ENCODE measurements at places on chromosomes 13 and 19.

- DNase-seq, result no peak
Observed at GRCh38 chr13:44359983-44360375, 13.6 kb upstream of the SERP2 start.

DNA sequence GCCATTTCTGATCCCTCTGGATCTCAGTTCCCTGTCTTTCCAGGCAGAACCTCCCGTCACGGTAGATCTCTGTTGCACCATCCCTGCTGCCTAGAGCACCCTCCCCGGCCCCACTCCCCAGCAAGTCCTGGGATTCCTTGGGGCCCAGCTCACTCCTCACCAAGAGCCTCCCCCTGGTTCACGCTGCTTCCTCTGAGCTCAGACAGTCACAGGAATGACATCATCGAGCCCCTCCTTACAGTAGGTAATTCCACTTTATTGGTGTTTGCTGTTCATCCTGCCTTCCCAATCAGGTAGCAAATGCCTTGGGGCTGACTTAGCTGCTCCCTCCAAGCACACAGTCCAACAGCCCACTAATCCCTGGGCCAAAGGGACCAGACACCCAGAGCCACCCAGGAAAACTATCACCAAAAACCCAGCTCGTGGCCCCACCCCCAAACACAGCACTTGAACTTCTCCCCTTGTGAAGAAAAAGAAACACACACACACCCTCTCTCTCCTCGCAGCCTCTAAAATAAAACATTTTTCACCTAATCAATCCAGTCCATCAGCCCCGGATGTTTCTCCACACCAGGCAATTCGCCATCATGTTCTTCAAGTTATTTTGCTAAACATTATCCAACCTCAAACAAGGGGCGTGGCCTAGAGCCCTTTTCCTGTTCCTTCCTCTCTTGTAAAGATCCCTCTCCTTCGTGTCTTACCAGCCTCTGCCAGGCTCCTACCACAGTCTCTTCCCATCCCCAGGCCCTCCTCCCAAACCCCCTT, 2.5 kb downstream of the NAPA start:
- no peak for DNase-seq

GRCh38 chr13:108270442-108270841, 924 bp downstream of the TNFSF13B start:
- no peak for DNase-seq

- DNase-seq, result no peak
Observed at GRCh38 chr19:29606420-29606747, 301 bp downstream of the POP4 start.

GRCh38 chr13:23598369-23598768, 28.2 kb downstream of the TNFRSF19 start:
- DNase-seq, result no peak

DNA sequence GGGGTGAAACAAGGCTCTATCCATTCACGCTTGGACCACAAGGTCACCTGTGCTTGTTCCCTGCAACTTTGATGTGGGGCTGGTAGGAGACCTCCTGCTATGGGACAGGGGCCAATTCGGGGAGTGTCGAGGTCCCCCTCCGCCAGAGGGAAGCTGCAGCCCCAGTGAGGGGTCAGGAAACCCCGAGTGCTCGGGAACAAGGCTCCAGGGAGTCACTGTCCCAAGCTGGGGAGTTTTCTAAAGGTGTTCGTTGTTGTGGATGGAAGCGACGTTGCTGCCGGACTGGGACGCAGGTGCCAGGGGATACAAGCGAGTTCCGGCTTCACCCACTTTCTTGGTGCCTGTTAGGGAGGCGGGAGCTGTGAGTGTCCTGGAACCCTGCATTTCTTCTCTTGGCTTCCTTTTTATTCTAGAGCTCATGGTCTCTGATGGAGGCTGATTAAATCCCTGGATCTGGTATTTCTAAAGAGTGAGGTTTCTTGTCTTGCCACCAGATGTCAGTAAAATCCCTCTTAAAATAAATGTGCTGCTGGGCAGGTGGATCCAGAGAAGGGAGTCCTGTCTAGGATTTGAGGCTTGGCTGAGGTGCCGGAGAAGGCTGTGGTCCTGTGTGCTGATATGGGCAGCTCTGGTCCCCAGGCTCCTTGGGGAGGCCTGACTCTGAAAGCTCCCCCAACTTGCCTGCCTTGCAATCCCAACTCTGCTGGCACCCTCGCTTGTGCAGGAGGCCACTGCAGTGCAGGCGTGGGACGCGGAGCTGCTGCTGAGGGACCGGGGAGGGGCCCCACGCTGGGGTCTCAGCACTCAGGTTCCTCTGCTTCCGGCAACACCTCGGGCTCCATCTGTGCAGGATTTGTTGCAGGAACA, 153.9 kb downstream of the TEX29 start:
- no peak for DNase-seq

DNA sequence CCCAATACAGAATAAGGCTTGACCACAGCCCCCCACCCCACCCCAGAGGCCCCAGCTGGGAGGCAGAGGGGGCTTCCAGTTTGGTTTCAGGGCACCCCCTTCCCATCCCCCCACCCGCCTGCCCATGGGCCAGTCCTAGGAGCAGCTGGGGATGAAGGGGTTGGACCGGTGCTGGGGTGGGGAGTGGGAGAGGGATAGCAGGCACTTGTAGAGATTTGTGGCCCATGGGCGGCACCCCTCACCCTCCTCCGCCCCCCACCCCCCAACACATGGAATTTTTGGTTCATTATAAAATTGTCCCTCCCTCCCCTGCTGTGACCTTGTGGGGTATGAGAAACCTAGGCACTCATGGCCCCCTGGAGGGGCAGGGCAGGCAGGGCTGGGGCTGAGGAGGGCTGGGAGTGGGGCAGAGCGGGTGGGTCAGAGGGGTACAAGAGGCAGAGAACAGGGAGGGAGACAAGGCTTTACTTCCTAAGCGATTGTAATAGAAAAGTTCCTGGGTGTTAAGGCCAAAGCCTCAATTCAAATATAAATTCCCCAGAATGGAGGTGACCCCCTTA, 5.3 kb upstream of the GSK3A start:
- DNase-seq, result no peak

- DNase-seq, result no peak
Observed at GRCh38 chr19:29630655-29631054, 24.6 kb downstream of the POP4 start.

- no peak for DNase-seq
Observed at GRCh38 chr19:1717200-1717969, 35.9 kb upstream of the ONECUT3 start.

DNA sequence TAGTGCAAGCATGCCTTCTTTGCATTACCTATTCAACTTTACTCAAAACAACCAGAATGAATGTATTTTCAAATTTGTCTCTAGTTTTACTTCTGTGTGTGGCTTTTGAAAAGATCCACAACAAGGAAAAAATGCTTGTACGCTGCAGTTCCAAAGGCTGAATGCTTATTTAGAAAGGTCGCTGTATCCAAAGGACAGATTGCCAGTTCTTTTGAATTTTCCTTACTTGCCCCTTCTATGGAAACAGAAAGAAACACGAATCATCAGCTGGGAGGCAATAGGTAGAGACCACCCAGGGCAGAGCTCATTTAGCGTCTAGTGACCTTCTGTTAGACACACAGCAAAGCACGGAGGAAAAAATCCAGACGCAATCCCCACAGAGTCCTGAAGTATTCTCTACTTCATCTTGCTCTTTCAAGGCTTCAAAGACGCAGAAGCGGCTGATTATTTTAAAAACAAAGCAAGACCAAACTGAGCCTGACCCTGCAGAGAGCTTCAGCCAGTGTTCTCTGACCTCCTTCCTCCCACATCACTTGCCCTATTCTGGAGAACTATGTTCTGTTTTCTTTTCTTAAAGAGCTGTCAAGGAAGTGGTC, 674.6 kb upstream of the SGCG start:
- DNase-seq, result no peak

- no peak for DNase-seq
Observed at GRCh38 chr13:112615391-112615790, 27.4 kb upstream of the TUBGCP3 start.

DNA sequence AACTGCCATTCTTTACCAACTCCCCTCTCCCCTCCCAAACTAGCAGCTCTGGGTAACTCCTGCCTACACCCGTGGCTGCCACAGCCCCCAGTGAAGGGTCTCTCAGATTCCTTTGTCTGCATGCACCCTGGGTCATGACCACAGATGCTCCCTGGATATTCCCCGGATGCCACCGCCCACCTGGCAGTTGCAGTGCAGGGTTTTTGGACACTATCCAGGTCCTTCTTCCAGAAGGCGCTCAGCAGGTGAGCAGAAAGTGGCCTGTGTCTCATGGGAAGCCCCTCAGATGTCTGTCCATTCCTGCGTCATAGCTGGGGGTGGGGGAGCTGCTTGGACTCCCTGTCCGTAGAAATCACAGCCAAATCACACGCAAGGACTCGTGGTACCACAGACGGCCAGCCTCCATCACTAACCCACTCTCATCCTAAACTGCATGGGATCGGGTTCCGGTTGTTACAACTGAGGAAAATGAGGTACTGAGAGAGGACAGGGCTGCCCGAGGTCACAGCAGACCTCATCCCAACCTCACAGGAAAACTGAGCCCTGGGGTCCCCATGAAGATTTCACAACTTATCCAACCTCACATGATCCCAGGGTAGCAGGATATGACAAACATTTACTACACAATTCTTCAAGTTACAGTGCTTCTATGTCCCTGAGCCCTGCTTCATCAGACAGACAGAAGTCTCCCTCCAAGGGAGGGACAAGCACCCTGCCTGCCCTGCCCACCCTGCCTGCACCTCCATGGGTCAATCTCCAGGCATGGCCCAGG, 38.6 kb downstream of the ELL start:
- no peak for DNase-seq

GRCh38 chr19:50537769-50538230, 24.1 kb upstream of the ASPDH start:
- peak; percentile 65 for DNase-seq

DNA sequence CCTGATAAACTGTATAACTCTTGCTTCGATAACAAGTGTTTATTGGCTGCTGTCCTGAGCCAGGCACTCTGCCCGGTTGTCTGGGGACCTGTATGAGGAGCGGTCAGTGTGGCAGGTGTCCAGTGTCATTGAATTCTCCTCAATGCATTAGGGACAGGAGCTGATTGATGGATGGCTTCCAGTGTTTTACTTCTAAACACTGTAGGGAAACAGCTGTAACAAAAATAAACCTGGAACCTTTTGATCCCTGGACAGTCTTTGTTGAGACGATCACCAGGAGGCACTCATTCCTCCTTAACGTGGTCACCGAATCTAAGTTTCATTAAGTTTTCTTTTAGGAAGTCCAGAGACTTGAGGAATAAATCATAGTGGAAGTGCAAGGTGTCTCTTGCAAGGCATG, 17.9 kb downstream of the UBAC2 start:
- no peak for DNase-seq

DNA sequence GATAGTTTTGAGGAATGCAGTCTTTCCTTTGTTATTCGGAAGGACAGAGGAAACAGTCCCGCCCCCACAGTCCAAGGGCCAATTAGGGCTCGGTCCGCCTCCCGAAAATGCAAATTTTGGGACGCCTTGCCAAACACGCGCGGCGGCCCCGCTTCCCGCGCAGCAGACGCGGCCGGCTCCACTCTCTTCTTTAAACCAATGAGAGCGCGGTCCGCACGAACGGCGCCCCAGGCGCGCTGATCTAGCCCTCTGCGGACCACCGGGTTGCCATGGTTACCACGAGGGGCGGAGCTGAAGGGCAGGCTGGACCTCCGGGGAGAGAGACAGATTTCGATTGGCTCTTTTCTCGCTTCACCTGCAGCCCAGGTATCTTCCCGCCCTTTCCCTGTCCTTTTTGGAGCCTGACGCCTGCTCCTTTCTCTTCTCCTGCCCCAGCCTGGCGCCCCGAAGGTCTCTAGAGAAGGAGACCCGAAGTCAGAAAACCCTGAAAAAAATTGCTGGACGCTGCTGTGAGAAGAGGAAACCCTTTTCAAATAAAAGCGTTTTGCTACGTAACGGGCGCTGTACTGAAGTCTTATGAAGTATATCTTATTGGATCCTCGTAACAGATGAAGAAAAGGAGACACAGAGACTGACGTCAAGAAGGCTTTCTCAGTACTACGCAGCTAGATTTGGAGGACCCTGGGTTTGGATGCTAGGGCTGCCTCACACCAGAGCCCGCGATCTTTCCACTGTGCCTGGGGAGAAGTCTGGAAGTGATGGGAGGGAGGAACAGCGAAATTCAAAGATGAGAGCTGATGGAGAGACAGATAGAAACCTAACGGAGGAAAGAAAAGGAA, 2.0 kb downstream of the PTH2 start:
- peak; percentile 38 for DNase-seq

DNA sequence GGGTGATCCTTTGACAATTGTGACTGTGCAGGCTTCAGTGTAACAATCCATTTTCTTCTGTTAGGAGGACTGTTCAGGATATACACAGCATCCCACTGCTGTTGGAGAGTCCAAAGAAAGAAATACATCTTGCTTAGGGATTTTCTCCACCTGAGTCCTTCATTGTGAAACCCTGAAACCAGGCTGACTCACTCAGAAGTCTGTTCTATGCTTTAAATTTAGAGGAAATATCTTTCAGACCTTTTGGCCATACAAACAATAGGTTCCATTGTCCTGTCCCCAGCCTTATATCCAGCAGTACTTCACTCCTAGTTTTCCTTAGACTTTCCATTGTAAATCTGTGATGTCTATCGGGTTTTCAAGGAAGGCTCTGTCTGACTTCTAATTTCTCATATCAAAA, 379.1 kb downstream of the SUCLA2 start:
- DNase-seq, result no peak

GRCh38 chr13:110422913-110423688, 116.0 kb downstream of the COL4A2 start:
- no peak for DNase-seq

GRCh38 chr13:99015606-99016490, 38.0 kb upstream of the DOCK9 start:
- DNase-seq, result no peak

DNA sequence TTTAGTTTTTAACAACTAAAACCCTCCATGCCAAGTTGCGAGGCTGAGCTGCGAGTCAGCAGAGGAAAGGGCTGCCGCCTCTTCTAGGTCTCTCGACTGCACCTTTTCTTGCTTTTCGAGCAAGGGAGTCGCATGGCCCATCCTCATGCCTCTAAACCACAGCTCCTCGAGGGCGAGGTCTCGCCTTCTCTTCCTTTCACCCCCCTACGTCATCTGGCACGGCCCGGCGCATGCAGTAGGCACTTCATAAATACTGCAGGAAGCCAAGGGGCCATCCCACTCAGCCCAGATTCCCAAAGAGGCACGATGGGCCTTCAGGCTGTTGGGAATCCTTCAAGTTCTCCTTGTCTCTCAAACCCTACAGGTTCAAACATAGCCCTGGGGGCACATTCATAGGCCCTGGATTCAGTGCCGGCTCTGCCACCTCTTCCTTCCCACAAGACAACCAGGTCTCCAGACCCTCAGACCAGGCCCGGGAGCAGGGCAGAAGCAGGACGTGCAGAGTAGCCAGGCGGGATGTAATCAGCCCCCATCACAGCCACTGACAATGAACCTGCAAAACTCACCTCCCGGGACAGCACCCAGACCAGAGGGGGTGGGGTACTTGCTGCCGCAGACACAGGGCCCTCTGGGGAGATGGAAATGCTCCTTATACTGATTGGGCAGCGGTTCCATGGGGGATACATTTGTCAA, 41.7 kb downstream of the GGACT start:
- DNase-seq, result no peak

DNA sequence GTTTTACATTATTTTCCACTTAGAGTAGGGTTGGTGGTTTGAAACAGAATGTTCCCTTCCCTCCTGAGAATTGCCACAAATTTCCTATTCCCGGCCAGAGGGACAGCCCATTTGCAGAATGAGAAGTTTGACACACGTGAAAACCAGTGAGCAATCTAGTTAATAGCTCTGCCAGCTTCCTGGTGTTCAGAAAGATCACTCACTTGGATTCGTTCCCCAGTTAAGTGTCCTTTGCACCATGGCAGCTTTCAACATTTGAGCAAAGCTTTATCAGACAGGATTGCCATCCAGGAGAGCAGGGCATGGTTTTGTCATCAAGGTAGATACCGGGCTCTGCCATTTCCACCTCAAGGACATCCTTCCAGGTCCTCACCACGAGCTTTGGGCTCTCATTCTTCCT, 28.2 kb downstream of the RASL11A start:
- no peak for DNase-seq
